Activated CD4-positive, alpha-beta T cell treated with anti-CD3 and anti-CD28 coated beads, Interleukin-2, amount 10 ng/mL, durations not matched to agents 24 days and 14 days (primary cell): ENCODE measurements at places on chromosomes 11 and 22. TPM values are rescaled to one million over a fixed set of nuclear protein-coding genes. Genes with fewer than 3 reads are reported as not detected.

The SYT12 gene
- total RNA-seq, result not detected in 2 replicates

The BCO2 gene
- 0.83 and 1.1 TPM in 2 replicates for total RNA-seq

The MMP11 gene
- 0.50 and 0.70 TPM in 2 replicates for total RNA-seq

The HSPB2 gene
- not detected in 2 replicates for total RNA-seq

The GRM5 gene
- not detected in 2 replicates for total RNA-seq

The SYT7 gene
- 0.23 and 0.43 TPM in 2 replicates for total RNA-seq

The BACE1-AS gene
- 5.5 and 5.8 TPM in 2 replicates for total RNA-seq

The CAPN5 gene
- total RNA-seq, result 0.30 TPM in 1 of 2 replicates, not detected in the other

The C11orf86 gene
- total RNA-seq, result not detected in 2 replicates

The WBP2NL gene
- total RNA-seq, result 1.3 and 1.4 TPM in 2 replicates

The NOX4 gene
- not detected in 2 replicates for total RNA-seq

The FOSL1 gene
- 32.1 and 32.9 TPM in 2 replicates for total RNA-seq

The ZNF214 gene
- total RNA-seq, result not detected in 2 replicates

The BTBD10 gene
- total RNA-seq, result 20.3 and 21.8 TPM in 2 replicates

The GLB1L2 gene
- 10.2 and 11.2 TPM in 2 replicates for total RNA-seq

The APBB1 gene
- total RNA-seq, result 24.1 TPM in 2 replicates

The OR6T1 gene
- not detected in 2 replicates for total RNA-seq

The CASP5 gene
- total RNA-seq, result not detected in 2 replicates

The MFRP gene
- not detected in 2 replicates for total RNA-seq

The OR52I1 gene
- total RNA-seq, result not detected in 2 replicates
